ENCODE measurements at places on chromosomes 13 and 19.

- DNase-seq, result no peak
Observed at GRCh38 chr19:49855676-49856573, 5.0 kb downstream of the PTOV1 start.

- DNase-seq, result no peak
Observed at GRCh38 chr19:5058521-5059212, 89.8 kb downstream of the KDM4B start.

GRCh38 chr19:54674021-54674617 is 11.3 kb downstream of the LILRB4 start:
- DNase-seq, result no peak

GRCh38 chr13:98098516-98098915 is 44.4 kb upstream of the FARP1 start:
- DNase-seq, result peak; percentile 68

DNA sequence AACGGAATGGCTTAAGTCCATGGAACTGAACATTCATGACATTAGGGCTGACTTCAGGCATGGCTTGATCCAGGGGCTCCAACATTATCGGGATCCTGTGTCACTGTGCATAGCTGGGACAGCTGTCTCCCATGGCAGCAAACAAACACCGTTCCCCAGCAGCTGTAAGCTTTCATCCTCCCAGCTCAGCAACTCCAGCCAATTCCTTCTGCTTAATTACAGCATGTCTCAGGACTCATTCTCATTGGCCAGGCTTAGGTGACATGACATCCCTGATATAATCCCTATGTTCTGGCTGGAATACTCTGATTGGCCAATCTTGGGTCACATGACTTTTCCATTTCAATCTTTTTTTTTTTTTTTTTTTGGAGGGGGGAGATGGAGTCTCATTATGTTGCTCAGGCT is 10.9 kb upstream of the TLE5 start:
- no peak for DNase-seq

DNA sequence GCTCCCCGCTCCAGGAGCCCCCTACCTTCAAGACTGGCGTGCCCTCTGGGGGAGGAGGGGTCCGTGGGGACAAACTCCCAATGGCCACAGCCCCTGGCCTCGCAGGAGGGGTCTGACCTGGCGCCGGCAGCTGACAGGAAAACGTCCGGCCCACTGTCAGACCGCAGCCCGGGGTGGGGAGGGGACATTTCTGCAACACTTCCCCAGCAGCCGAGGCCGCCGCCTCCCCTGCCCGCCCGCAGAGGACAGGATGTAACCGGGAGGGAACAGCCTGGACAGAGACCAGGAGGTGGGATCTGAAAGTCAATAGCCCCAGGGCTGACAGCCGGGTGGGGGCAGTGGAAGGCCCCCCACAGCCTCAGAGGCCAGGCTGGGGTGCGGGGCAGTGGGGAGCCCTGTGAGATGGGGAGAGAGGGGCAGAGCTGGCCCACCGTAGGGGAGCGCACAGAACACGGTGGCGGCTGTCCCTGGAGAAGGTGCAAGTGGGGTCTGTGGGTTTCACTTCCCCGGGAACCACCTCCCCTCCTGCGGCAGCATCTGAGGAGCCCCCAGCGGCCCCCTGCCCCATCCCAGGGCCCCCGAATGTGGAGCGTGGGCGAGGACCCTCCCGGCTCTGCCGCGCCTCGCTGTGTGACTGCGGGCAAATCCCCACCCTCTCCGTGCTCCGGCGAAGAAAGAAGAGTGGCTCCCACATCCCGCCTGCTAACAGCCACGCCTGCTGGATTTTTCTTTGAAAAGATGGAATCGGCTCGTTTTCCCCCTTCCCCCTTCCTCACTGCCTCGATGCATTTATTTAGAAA is at the start of gene PEAK3:
PEAK3 (minus strand) TSS at position 114 of the 800 bp plus-strand sequence. CDS start 1,244 bp downstream, outside the sequence.
- no peak for DNase-seq

GRCh38 chr19:41364524-41365391 is 809 bp upstream of the B9D2 start:
- no peak for DNase-seq

DNA sequence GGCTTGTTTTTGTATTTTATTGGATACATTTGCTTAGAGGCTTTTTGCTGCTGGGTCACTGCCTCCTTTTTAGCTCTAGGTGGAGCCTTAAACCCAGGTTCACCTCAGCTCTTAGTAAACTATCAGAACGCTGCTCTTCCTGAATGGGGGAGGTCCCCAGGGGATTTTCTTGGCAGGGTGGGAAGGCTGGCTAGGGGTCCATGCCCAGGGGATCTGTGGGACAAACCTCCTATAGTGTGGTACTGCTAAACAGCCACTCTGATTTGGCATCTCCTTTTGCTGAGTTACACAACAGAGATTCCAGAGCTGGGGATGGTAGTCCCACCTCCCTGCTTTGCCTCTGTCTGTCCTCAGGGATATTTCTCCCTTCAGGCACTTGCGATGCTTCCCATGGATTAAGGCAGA is 204.9 kb downstream of the ZIC5 start:
- no peak for DNase-seq

DNA sequence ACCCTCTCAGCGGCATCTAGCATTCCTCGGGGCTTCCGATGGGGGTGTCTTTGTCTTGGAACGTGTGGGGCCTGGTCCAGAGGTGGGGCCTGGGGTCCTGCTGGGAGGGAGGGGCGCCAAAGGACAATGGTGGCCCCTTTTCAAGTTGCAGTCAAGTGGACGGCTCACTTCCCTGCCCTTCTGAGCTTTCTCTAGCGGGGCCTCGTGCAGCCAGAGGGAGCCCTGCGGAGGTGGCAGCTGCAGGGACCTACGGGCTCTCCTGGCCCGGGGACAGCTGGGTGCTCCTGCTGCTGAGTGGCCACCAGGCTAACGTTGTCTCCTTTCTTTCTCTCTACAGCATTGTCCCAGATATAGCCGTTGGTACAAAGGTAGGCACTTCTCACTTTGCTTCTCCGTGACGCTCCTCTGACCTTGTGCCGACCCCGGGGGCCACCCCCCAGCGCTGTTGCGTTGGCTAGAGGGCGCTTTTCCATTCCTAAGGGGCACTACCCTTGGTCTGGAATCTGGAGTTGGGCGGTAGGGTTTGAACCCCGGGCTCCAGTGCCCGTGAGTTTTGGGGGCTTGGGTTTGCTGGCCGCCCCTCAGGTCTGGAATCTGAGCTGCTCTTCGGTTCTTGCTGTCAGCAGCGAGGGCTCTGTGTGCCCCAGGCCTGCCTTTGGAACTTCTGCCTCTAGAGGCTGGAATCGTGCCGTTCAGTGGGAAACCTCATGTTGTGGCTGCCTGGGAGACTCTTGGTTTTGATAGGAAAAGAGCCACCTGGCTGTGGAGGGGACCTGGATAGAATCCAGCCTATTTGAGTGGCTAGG is 2.0 kb downstream of the PTBP1 start:
- DNase-seq, result no peak

GRCh38 chr13:27334774-27335435 is 64.3 kb downstream of the RASL11A start:
- DNase-seq, result no peak

DNA sequence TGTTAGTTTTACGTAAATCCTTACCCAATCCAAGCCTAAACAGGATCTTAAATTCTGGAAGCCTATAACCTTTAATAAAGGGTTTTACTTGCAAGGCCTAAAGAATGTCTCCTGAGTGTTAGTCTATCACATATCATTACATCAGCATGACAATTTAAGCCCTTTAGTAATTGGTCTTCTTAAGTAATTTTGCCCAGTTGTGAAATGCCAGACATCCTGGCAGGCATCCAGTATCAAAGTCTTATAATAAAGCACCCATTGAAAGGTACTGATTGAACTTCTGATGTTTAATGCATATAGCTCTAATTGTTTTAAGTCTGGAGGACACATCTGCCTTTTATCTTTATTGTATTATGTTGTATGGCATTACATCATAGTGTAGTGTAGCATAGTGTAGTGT is 1078.9 kb downstream of the SLITRK1 start:
- no peak for DNase-seq

GRCh38 chr13:25114220-25114619 is 18.3 kb downstream of the PABPC3 start:
- DNase-seq, result peak; percentile 8

DNA sequence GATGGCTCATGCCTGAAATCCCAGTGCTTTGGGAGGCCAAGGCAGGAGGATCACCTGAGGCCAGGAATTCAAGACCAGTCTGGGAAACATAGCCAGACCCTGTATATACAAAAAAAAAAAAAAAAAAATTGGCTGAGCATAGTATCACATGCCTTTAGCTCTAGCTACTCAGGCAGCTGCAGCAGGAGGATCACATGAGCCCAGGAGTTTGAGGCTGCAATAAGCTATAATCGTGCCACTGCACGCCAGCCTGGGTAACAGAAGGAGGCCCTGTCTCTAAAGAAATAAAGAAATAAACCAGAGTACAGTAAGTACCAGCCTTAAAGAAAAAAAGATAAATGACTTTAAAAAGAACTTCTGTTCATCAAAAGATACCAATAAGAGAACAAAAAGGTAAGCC is 52.9 kb downstream of the FAM124A start:
- DNase-seq, result no peak

- DNase-seq, result no peak
Observed at GRCh38 chr19:32165750-32166149, 179.7 kb upstream of the ZNF507 start.

GRCh38 chr19:17332677-17333581 is 1.7 kb downstream of the ANO8 start:
- DNase-seq, result no peak

- DNase-seq, result no peak
Observed at GRCh38 chr13:44311011-44311780, 62.4 kb upstream of the SERP2 start.

- DNase-seq, result no peak
Observed at GRCh38 chr13:110423689-110424302, 116.7 kb downstream of the COL4A2 start.

DNA sequence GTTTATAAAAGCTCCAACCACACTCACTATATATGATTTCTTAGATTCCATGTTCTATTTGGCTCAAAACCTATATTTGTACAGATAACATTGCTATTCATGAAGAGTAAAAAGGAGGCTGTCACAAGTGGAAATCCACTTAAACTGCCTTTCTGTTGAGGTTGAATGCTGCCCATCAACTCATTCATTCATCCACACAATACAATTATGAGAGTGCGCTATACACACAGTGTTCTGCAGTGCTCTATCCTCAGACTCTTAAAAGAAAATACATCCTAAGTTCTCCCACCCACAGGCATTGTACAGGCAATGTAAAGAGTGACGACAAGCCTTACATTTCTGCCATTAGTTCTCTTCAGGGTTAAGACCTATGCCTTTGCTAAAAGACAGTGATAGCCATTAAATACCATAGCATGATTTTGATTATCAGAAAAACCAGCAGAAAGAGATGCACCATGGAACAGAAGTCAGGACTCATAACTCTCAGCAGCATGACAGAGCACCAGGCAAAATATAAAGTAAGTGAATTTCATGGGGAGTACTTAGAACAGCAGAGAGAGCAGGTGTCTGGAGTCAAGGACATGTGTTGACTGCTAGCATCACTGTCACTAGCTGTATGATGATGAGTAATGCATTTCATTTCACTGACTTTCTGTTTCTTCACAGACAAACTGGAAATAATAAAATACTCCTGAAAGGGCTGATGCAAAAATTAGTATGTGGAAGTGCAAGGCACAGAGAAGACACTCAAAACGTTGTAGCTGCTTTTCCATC is 218.0 kb downstream of the RBM26 start:
- DNase-seq, result no peak

DNA sequence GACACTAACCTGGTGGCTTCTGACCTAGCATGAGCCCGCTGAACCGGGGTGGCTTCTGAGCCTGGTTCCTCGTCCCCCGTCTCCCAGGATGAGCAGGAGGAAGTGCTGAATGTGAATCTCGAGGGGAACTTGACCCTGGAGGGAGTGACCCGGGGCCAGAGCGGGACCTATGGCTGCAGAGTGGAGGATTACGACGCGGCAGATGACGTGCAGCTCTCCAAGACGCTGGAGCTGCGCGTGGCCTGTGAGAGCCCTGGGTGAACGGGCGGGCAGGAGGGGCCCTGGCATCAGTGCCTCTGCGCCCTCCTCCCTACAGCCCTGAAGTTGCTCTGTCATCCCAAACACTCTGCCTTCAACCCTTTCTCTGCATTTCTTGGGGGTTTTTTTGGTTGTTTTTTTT is 5.6 kb downstream of the BCAM start:
- no peak for DNase-seq

- no peak for DNase-seq
Observed at GRCh38 chr13:40612041-40612440, 54.4 kb downstream of the FOXO1 start.

- no peak for DNase-seq
Observed at GRCh38 chr13:20127562-20128458, 33.0 kb downstream of the GJA3 start.

DNA sequence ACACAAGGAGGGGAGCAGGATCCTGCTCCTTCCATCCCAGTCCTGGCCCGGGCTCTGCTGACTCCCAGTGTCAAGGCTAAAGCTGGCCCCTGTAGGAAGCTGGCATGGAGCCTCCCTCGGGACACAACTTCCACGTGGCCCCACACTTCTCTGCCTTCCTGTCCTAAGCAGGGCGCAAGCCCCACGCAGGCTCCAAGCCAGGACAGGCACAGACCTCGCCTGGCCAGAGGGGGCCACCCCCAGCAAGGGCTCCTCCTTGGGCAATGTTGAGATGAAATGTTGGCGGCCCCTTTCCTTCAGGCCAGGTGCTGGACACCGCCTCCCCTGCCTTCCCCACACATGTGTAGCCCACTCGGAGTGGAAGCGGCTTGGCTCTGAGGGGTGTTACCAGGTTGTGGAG is 66.6 kb downstream of the COL4A1 start:
- no peak for DNase-seq

- DNase-seq, result no peak
Observed at GRCh38 chr19:19274716-19275565, 1.8 kb upstream of the TM6SF2 start.

DNA sequence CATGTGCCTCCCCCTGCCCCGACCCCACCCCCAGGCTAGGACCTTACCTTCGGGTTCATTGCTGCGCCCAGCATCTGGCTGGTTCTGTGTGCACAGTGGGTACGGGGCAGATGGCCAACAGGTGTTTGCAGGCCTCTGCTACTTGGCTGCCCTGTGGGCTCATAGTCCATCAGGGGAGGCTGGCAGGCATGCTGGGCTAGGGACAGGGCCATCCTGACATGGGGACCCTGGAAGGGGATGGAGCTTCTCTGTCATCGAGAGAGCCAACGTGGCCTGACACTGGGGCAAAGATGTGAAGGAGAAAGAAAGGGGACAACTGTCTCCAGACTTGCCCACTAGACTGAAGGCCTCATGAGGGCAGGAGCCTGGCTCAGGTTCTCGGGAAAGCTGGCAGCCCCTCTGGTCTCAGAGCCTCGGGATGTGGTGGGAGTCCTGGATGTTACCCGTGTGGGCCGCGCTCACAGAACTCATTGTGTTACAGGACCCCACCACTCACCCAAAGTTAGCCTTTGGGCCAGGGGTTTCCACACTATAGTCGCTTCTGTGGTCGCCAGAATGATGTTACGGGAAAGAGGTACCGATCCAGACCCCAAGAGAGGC is 4.7 kb downstream of the ZNF536 start:
- DNase-seq, result no peak

All from fibroblast of skin of left biceps (primary cell).